ENCODE measurements at places on chromosomes 5 and 9.
A peak's percentile ranks its signal among the peaks of the same experiment; 100 is the strongest.

DNA sequence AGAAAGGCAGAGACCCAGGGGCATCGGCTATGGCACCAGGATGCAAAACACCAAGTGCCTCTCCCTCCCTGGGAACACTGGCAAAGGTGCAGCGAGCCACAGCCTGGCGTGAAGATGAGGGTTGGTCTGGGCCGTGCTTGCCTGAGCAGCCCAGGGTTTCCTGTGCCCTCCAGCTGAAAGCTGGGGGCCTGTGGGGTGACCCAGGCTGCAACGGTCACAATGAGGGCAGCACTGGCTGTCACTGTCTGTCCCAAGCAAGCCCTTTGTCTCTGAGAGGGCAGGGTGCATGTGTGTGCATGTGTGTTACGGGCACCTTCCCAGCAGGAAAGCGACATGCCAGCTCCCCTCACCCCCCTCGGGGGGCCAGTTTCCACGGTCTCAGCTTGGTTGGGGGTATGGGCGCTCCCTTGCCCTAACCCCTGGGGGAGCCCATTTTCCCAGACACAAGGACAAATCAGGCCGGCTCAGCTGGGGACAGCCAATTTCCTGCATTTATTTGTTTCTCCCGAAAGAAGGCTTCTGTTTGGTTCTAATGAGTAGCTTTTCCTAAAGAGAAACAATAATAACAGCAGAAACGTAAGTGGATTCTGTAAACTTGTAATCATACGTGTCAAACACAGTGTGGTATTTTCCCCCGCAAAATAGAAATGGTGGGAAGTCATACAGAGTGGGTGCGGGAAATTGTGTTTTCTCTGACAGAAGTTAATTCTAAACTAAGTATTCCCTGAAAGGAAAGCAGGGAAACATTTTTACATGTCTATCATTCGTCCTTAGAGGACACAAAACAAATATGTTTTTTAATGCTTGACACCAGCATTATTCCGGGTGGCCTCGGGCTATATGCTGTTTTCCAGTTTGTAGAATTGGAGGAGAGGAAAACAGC, 21.3 kb downstream of the MRPL36 start:
- ATAC-seq = no peak

- ATAC-seq = no peak
Measured at GRCh38 chr5:28324174-28324573, 1285.8 kb upstream of the CDH9 start.

DNA sequence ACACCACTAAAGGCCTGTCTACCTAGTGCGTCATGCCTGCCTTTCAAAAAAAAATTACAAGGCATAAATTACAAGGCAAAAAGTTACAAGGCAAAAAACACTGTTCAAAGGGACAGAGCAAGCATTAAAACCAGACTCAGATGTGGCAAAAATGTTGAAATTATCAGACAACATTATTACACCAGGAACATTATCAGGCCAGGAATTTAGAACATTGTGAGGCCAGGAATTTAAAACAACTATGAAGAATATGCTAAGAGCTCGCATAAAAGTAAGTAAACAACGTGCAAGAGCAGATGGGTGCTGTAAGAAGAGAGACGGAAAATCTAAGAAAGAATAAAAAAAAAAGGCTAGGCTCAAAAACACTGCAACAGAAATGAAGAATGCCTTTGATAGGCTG, 18.2 kb upstream of the MLANA start:
- no peak for ATAC-seq

GRCh38 chr9:135797507-135798262, 95.7 kb downstream of the KCNT1 start:
- no peak for ATAC-seq

- ATAC-seq = peak; percentile 62
Measured at GRCh38 chr9:70257991-70258691, 637 bp upstream of the SMC5 start.

DNA sequence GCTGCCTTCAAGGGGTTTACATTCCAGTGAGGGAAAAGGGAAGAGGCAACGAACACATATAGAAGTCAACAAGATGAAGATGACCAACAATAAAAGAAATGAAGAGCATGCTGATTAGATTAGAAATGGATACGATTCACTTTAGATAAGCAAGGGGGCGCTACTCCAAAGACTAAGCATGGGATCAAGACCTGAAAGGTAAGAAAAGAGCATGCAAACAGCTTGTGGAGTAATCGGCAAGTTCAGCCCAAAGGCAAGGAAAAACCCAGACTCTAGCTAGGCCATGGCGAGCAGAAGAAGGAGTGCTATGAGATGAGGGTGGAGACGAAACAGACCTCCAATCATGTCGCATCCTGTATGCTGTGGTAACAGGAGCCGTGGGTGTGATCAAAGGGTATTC, 124.4 kb downstream of the FANCC start:
- ATAC-seq = no peak

DNA sequence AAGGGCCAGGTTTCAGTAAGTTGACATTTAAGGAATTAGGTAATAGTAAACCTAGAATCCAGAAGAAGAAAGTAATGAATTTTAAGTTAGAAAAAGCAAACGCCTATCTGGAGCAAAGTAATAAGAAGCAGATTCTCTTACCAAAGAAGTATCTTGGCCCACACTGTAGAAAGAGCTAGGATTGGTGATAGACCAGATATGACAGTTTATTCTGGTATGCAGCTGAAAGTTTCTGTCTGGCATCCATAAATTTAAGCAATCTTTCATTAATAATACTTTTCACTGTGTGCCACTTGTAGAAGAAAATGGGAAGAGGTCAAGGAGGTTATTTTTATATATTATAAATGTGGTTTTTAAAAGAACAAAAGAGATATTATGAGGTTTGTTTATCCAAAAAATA, 3.0 kb downstream of the RECK start:
- ATAC-seq = no peak

DNA sequence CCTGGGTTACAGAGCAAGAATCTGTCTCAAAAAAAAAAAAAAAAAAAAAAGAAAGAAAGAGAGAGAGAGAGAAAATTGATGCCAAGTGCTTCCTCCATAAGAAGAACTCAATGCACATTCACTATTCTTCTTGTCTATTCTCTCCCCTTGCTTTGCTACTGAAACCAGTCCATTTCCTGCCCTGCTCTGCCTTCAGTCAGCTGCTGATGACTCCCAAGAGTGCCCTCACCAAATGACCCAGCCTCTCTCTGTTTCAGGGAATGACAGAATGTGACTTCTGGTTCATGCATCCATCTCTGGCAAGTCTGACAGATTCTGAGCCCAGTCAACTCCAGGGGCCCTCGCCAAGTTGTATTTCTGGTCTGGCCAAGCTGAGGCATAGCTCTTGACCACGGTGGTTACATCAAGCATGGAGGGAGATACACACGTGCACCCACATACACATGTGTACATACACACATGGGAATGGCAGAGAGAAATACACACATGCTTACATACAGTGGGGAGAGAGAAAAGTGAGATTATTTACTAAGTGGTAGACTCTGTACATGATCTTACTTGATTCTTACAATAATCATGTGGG, 106.2 kb downstream of the NSG2 start:
- no peak for ATAC-seq

All from gastroesophageal sphincter (tissue), 4 donors.